Psoas muscle (tissue), 8 donors: ENCODE measurements at places on chromosomes 4 and X. TPM values are rescaled to one million over a fixed set of nuclear protein-coding genes. Genes with fewer than 3 reads are reported as not detected.

- peak; percentile 33 for DNase-seq
Observed at GRCh38 chrX:153640045-153640686, 6.8 kb upstream of the DUSP9 start.

- DNase-seq: no peak
Observed at GRCh38 chrX:34299451-34299967, 167.4 kb upstream of the FAM47A start.

GRCh38 chrX:79721234-79721633 is 293.3 kb upstream of the TBX22 start:
- DNase-seq: no peak

Gene CCDC149
- polyA plus RNA-seq: 7.5 TPM

Gene IBSP
- polyA plus RNA-seq: not detected

Gene NDNF
- 3.0 TPM for polyA plus RNA-seq

DNA sequence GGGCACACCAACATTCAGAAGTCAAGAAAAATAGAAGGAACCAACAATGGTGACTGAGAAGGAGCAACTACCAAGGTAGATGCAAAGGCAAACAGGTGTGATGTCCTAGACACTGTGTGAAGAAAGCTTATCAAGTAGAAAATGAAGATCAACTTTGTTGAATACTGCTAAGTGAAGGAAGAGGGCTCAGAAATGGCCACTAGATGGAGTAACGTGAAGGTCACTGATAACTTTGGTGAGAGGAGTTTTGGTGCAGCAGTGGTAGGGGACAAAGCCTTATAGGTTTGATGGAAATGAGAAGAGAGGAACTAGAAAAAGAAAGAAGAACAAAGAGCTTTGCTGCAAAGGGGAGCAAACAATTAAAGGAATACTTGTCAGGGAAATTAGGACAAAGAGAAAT is 23.5 kb downstream of the OTC start:
- DNase-seq: no peak

- DNase-seq: no peak
Observed at GRCh38 chrX:43644124-43644701, 11.9 kb upstream of the MAOA start.

GRCh38 chrX:15150586-15150985 is 119.3 kb downstream of the ASB9 start:
- DNase-seq: no peak
